ENCODE measurements at places on chromosomes 11 and 22. TPM values are rescaled to one million over a fixed set of nuclear protein-coding genes. Genes with fewer than 3 reads are reported as not detected.

The FOLR2 gene
- 18.5 TPM for polyA plus RNA-seq

The CHRM1 gene
- not detected for polyA plus RNA-seq

The KRTAP5-7 gene
- not detected for polyA plus RNA-seq

The HINFP gene
- polyA plus RNA-seq: 14.6 TPM

The LSP1 gene
- polyA plus RNA-seq: 46.0 TPM

The TPCN2 gene
- 6.8 TPM for polyA plus RNA-seq

The TXN2 gene
- polyA plus RNA-seq: 106 TPM

The OR56A1 gene
- polyA plus RNA-seq: not detected

The KCNJ4 gene
- 0.58 TPM for polyA plus RNA-seq

The ST14 gene
- polyA plus RNA-seq: 0.32 TPM

The FGF4 gene
- polyA plus RNA-seq: 10.8 TPM

The MPST gene
- polyA plus RNA-seq: 46.5 TPM

The GLYAT gene
- not detected for polyA plus RNA-seq

The OR51B5 gene
- polyA plus RNA-seq: not detected

The TMEM132A gene
- 29.9 TPM for polyA plus RNA-seq

The DDTL gene
- 6.7 TPM for polyA plus RNA-seq

GRCh38 chr11:109957000-109957399 lies 136.2 kb upstream of the ZC3H12C start:
- DNase-seq: no peak

DNA sequence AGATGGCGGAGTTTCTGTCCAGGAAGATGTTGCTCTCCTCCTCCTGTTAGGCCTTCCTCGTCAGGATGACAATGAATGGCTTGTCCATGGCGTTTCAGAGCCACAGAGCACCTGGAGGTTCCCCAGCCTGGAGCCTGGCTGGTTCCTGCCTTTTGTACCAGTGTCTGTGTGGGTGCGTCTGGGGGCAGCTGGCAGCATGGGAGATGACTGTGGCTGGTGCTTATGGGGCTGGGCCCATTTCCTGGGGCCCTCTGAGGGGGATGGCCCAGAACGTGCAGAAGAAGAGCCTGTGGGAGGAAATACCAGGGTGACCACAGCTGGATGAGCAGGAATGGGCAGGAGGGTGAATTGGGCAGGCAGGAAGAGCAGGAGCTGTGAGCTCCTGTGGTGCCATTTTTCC lies 6.7 kb downstream of the SLC37A2 start:
- no peak for DNase-seq

- peak; percentile 14 for DNase-seq
Observed at GRCh38 chr11:8403310-8403709, 139.6 kb upstream of the LMO1 start.

DNA sequence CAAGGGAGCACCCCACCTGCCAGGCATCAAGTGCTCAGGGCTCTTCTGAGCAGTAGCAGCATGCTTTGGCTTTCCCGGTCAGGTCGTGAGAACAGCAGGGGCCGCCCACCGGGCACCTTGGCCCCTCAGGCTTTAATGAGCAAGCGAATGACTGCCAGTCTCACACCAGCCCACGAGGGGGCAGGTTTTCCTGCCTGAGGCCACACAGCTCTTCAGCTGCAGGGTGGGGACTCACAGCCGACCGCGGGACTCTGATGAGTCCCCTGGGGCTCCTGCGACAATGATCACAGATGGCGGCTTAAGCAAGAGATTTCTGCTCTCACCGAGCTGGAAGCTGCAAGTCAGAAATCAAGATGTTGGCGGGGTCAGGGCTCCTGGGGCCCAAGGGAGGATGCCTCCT lies 14.3 kb upstream of the FGF19 start:
- DNase-seq: peak; percentile 50

- DNase-seq: no peak
Observed at GRCh38 chr11:3127706-3128355, 37.3 kb downstream of the OSBPL5 start.

GRCh38 chr22:39205344-39206021 lies 39.3 kb downstream of the PDGFB start:
- no peak for DNase-seq

DNA sequence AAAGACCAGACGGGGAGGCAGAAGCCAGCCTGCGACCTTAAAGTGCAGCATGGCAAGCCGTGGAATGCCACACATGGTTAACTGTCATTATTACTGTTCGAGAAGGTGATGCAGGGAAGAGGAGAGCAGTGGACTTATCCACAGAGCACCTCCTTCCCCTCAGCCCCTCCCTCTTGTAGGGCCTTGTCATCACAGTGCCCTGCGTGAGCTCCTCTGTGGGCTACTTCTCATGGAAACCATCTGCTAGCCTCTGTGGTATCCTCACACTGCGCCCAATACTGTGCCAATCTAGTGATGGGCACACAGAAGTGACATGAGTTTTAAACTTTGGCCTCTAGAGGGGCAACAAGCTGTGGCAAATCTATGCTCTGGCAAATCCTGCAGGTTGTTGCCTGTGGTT lies 18.2 kb upstream of the CCDC134 start:
- DNase-seq: no peak

DNA sequence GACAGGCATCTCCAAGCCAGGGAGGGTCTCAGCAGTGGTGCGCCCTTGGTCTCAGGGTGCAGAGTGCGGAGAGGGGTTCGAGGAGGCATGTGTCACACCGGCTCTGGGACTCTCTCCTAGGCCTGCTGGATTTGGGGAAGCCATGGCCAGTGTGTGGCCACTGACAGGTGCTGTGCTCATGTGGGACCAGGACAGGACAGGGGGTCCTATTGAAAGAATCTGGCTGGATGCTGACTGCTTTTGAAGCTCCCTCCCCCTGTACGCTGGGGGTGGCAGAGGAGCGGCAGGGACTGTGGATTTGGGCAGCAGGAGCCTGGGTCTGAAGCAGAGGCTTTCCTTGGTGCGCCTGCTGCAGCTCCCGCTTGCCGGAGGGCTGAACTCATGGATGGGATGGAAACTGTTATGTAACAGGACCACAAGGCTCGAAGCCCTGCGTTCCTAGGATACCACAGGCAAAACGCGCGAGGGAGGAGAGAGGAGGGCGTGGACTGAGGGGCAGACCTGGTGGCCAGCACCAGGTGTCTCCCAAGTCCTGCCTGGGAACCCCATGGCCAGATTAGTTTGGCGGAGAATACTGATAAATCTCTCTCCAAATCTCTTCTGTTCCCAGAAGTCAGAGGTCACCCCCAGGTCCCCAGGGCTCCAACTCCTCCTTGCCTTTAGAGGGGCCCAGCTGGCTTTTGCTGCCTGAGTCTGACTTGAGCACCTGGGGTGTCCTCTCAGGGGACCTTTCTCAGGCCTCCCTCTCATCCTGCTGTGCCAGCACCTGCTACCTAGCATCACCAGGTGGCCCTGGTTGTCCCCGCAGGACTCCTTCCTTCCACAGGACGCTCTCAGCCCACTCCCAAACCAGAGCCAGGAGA lies 13.8 kb upstream of the TEF start:
- DNase-seq: peak; percentile 68

GRCh38 chr11:10462746-10463300 lies 7.8 kb downstream of the AMPD3 start:
- DNase-seq: no peak

GRCh38 chr11:10526974-10527918 lies 13.7 kb downstream of the RNF141 start:
- no peak for DNase-seq

GRCh38 chr11:21254055-21254454 lies 584.7 kb downstream of the NELL1 start:
- no peak for DNase-seq

- no peak for DNase-seq
Observed at GRCh38 chr22:39530116-39530515, 2.4 kb downstream of the RPS19BP1 start.

- no peak for DNase-seq
Observed at GRCh38 chr11:8773916-8774539, 91.4 kb downstream of the RPL27A start.

DNA sequence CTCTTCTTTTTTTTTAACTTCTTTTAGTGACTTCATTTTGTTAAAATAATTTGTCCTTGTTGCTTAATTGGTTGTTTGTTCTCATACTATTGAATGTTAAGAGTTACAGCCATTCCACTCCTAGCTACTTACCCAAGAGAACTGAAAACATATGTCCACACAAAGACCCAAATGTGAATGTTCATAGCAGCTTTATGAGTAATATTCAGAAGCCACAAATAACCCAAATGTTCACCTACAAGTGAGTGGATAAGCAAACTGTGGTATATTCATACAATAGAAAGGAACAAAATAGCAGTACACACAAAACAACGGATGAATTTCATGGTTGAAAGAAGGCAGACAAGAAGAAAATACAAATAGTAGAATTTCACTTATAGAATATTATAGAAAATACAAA lies 1.4 kb upstream of the OR4D11 start:
- DNase-seq: no peak

DNA sequence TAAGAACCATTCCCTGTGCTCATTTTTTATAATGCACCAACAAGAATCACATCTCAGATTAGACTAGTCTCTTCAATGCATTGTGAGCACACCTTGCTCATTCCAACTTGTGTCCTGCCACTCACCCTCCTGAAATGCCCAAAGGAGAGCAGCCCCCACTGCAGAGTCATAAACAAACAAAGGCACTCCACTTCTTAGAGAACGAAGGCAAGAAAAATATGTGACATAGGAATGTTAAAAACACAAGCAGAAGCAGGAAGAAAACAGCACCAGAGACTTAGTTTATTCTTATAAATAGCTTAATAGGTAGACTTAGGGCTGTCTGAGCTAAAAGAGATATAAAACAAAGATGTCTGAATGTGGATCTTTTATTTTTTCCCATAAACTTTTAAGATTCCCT lies 57.2 kb downstream of the GUCY1A2 start:
- no peak for DNase-seq

DNA sequence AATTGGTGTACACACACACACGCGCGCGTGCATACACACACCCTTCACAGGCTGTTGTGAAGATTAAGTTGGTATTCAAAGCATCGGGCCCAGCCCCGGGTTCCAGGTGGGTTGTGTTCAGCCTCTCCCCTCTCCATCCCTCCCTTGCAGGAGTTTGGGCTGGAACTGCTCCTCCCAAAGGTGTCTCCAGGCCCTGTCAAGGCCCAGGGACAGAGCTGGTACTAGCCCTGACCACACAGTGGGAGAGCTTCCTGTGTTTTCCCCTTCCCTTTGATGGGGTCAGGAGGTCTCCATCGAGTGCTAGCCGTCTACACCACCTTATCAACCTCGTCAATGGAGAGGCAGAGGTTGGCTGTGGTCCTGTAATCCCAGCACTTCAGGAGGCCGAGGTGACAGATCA lies 36.5 kb upstream of the CSNK1E start:
- DNase-seq: no peak

DNA sequence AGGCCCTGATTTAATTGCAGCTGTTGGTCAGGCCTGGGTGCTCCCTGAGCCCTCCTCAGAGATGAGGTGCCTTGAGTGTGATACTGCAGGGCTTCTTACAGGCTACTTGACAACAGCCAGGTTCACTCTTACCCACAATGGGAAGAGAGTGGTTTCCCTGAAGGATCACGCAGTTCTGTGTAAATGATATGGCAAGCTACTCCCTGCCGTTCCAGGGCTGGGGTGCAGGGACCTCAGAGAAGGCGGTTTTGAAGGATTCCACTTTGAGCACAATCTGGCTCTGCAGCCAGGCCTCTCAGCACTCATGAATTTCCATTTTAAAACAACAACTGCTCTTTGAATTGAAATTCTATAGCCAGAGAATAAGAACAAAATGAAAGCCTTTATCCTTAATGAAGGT lies 92.9 kb downstream of the SLC17A6 start:
- DNase-seq: no peak

- DNase-seq: no peak
Observed at GRCh38 chr11:29324328-29324727, 692.5 kb downstream of the KCNA4 start.

DNA sequence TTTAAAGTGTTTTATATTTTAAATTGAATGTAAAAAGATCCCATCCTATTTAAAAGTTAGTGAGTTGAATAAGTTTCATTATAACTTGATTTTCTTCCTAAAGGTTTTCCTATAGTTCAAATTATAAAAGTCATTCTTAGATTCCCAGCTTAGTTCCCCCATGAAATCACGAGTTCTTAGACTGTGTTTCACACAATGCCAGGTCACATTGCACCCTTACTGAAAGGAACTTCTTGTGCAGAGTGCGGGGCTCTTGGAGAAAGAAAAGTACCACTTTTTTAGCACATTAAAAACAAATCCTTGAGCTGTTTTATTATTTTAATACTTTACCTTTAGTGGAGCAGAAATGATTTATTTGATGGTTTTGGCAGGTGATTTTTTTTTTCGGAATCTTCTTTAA lies 15.6 kb downstream of the GRAP2 start:
- no peak for DNase-seq

GRCh38 chr11:12066799-12067508 lies 43.4 kb upstream of the MICAL2 start:
- peak; percentile 47 for DNase-seq

- no peak for DNase-seq
Observed at GRCh38 chr22:22130953-22131608, 113.5 kb upstream of the VPREB1 start.

DNA sequence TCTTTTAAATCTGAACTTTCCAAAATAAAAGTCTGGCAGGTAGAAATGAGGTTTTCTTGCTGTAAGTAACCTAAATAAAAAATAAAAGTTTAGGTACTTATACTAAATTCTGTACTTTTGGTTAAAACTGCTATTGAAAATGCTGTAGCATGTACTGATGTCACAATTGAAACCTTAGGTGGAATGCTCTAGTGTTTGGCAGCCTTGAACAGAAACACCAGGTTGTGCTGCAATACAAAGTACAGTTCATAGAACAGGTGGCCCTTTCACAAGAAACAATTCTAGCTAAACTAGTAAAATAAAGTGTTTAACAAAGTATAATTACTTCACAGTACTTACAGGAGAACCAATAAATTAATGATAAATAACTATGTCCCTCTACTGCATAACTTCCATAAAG lies 25.1 kb downstream of the NPAT start:
- no peak for DNase-seq

- no peak for DNase-seq
Observed at GRCh38 chr11:47856186-47856585, 8.0 kb upstream of the NUP160 start.

DNA sequence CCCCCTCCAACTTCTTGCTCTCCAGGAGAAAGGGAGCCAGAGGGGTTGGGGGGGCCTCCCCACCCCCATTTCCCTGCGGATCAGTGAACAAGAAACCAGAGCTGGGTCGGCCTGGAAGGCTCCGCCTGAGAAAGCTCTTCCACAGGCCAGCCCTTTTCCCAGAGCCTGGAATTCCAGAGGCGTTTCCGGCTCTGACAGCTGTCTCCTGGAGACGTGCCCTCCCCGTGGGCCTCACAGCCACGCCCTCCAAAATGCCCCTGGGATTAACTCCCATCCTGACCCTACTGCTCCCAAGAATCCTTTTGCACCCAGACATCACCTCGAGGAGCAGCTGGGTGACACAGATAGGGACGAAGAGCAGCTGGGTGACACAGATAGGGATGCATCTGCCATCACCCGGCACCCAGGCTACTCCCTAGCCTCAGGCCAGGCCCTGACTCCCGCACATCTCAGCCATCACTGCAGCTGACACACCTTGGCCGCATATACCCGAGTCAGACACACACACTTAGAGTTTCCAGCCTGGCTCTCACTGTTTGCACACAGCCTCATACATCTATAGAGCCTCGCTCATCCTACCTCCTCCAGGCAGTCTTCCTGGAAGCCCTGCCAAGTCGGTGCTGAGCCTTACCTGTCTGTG lies 7.6 kb upstream of the CDC42EP1 start:
- DNase-seq: peak; percentile 62

GRCh38 chr11:58742981-58743880 lies 11.5 kb upstream of the GLYAT start:
- no peak for DNase-seq

Measured in muscle of back (tissue), 13 donors.